ENCODE measurements at places on chromosomes 2 and 18.

- no peak for DNase-seq
These were observed 232.8 kb downstream of the CCDC85A start for GRCh38 chr2:56416500-56417176.

DNA sequence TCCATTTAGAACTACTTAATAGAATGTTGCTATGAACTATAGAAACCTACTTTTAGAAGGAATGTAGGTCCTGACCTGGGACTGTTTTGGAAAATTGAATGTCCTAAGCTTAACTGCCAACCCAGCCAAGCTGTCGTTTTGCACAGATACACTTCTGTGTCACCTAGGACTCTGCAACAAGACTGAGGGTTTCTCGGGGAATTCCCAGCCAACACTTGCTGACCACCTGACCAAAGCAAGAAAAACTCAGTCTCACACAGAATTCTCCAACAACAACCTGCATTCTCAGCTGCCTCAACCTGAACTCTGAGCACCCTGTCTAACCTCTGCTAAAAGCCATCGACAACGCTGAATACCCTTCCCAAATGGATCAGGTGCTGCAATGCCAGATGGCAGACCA is 128.2 kb downstream of the SS18 start:
- no peak for DNase-seq

GRCh38 chr18:53283708-53284107 is 940.8 kb downstream of the MBD2 start:
- DNase-seq = no peak

GRCh38 chr2:84856787-84857186 is 24.1 kb downstream of the TRABD2A start:
- DNase-seq = no peak

GRCh38 chr18:21300035-21300907 is 58.2 kb downstream of the GREB1L start:
- DNase-seq = no peak

DNA sequence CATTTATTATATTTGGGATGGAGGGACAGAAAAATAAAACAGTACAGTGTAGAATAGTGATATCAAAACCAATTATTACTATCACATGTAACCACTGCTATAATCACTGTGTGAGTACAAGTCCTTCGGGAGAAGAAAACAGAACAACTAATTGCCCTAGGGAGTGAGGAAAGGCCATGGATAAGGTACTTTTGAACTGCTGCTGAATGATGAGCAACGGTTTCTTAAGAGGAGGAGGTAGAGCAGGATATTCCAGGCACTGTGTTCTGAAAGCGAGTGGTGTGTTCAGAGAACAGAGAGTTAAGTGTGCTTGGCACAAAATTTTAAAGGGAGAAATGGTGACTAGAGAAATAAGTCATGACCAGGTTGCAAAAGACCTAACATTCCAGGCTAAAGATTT is 134.2 kb downstream of the CALCRL start:
- no peak for DNase-seq

- peak; percentile 48 for DNase-seq
These were observed 61.2 kb downstream of the FARSB start for GRCh38 chr2:222594679-222595078.

DNA sequence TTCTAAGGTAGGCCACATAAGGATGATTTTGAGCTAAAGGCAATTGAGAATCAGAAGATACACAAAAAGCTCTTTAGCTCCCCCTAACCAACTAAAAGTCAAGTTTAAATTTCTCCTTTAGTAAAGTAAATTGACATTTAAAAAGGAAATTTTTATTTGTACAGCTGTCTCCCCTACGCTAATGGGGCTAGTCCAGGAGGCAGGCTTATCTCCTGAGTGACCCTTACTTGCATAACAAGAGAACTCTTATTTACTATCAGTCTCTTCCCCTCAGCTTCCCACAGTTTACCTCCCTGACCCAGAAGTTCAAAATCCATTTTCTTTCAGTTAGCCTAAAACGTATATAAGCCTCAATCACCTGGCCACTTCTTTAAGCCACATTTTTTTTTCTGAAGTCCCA is 1002.8 kb upstream of the NRXN1 start:
- no peak for DNase-seq

DNA sequence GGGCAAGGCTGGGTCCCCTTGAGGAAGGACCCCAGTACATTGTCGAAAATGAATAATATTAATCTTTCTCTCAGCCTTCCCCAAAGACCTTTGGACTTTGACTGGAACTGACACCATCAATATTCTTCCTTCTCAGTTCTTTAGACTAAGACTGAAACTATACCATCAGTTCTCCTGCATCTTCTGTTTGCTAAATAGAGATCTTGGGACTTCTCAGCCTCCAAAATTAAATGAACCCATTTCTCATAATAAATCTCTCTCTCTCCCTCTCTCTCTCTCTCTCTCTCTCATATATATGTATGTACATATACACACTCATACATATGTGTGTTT is 39.7 kb upstream of the VRK2 start:
- no peak for DNase-seq

DNA sequence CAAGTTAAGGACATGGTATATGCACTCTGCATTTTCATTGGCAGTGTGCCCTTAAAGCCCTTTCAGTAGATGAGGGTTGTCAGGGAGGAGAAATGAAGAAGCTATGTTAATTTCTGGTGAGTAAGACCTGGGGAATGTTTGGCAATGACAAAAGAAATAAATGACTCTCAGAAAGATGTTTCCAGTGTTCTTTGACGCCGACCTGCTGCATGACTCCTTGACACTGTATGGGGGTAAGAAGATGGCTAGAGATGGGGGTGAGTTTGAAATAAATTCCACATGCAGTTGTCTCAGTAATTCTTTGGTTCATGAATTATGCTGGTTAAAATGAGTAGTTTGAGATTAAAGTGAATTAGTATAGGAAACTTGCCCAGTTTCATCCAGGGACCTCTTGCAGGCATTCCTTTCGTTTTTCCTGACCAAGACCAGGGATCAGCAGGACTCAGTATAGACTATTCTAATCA is 5.9 kb downstream of the CCDC121 start:
- DNase-seq = peak; percentile 38

- DNase-seq = no peak
These were observed 55.6 kb downstream of the MTX2 start for GRCh38 chr2:176324862-176325261.

DNA sequence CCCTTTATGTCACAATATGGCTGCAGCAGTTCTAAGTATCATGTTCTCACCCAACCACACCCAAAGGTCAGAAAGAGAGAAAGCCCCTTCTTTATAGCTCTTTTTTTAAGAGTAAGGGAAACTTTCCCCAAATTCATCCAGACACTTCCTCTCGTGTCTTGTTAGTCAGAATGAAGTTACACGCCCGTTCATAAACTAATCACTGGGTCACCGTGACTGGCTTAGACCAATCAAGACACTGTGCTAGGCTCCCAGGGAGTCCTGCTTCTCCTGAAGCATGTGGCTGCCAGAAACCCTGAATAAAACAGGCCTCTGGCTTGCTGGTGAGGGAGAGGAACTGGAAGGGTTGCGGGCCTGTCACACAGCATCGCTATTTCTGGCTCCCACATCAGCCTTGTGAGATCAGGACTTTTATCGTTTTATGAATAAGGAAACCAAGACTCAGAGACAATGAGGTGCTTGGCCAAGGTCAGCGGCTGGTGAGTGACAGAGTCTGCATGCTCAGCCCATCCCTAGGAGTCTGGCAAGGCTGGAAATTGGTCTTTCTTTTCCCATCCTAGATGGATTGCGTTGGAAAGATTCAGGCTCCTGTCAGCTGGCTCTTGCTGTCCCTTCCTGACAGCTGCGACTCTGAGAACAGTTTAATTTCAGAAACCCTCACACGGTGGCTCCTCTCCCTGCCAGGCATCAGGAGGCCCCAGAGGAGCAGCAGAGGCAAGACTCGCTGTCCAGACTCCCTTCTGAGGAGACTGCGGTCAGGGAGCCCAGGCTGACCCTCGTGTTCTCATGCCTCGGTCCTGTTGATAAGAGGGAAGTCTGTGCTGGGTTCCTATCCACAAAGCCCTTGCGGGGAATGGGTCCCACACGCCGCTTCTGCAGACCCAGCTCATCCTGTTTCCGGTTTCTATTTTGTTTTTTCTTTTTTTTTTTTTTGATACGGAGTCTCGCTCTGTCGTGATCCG is 104.5 kb upstream of the TAF1B start:
- no peak for DNase-seq

DNA sequence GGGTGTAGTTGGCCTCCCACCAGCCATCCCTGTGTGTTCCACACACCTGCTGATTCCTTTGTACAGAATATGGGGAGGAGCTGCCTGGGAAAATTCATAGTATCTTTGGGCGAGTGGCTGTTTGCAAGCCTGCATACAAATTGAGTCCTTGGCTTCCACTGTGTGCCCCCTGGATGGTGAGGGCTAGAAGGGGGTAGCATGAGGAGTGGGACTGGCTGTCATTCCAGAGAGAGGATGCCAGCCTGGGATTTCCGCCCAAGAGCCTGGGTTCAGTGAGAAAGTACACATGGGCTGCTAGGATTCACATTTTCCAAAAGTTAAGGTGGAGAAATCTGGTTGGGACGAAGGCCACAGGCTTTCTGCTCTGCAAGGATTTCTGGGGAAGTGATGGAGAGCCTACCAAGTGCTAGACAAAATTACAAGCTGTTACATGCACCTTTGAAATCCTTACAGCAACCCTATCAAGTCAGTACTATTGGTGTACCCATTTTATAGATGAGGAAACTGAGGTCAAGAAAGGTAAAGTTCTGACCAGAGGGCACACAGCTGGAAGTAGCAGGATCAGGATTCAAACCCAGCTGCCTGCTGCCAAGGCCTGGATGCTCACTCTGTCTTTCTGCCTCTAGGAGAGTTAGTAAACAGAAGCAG is 606 bp upstream of the TOGARAM2 start:
- DNase-seq = no peak

DNA sequence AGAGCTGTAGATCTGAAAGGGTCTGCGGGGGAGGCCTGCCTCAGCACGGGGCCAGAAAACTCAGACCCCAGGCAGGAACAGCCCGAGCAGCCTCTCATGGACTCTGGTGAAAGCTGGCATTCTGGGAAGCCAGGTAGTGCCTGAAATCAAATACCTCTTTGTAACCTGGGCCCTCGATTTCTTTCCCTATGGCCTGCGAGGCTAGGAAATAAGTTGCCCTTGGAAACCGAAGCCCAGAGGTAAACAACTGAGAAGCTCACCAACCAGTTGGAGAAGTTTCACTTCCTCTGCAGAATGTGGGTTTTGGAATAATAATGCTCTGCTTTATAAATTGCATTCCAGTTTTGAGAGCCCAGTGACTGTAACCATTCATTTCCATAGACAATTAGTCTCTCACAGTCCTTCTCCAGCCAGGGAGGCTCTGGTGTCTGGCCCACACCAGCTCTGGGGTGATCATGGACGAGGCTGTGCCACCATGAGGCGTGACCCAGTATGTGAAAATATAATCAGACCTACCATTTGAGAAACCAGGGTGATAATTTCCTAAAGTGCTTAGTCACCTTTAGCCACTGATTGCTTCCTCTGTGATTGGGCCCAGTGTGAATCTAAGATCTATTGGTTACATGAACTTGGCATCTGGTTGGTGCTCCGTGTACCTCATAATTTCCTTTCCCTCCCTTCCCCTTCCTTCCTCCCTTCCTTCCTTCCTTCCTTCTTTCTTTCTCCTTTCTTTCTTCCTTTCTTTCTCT is 133.1 kb upstream of the PELI1 start:
- DNase-seq = no peak

DNA sequence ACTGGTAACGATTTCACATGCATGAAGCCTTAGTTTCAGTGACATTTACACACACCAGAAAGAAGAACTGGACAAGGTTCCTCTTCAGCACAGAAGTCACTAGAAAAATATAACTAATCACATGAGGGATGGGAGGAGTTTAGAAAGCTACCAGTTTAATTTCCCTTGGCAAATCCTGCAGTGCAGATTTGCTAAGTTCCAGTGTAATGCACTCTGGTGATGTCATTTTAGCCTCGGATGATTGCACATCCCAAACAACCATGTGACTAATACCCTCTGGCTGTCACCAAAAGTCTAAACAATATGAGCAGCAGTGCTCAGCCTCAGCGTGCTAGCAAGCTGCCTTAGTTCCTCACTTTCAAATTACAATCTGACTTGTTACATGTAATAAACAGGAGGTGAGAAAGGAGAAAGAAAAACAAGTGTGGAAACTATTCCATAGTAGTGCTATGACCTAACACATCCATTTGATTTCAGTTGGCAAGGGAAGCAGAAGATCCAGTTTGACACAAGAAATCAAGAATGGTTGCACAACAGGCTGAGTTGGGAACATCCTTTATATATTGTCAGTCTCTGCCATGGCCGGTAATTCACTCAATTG is 35.3 kb upstream of the PPP1CB start:
- peak; percentile 83 for DNase-seq

- DNase-seq = peak; percentile 47
These were observed 61.9 kb upstream of the CREB1 start for GRCh38 chr2:207467716-207468347.

GRCh38 chr2:47950340-47951301 is 44.3 kb upstream of the FBXO11 start:
- no peak for DNase-seq

GRCh38 chr2:88342749-88343148 is 109.7 kb downstream of the FOXI3 start:
- no peak for DNase-seq

GRCh38 chr18:48027401-48027963 is 97.0 kb upstream of the SMAD2 start:
- DNase-seq = no peak

DNA sequence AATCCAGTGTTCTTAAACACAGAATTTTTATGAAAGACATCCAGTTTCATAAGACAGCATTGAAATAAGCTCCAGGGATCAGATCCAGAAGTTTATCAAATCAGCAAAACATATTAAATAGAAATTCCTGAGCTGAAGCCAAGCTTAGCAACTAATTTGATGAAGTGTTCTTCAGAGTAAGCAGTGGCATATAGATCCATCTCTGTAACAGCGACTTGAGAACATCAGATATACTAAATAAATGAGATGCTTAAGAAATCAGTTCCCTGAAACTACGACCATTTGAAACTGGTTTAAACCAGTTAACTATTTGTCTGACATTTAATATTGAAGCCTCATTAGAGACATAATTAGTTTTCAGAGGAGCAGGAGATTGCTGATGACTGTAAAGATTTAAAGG is 34.1 kb downstream of the PPP1R1C start:
- no peak for DNase-seq

- DNase-seq = no peak
These were observed 74.4 kb downstream of the MEIS1 start for GRCh38 chr2:66509326-66509811.

GRCh38 chr18:75545189-75545588 is 117.7 kb upstream of the SMIM21 start:
- DNase-seq = no peak

- no peak for DNase-seq
These were observed 1006.6 kb upstream of the POU3F3 start for GRCh38 chr2:103847276-103847675.

- no peak for DNase-seq
These were observed 4.6 kb downstream of the TMEM163 start for GRCh38 chr2:134714228-134714627.

- DNase-seq = no peak
These were observed 46.4 kb upstream of the MAP4K3 start for GRCh38 chr2:39483534-39483933.

DNA sequence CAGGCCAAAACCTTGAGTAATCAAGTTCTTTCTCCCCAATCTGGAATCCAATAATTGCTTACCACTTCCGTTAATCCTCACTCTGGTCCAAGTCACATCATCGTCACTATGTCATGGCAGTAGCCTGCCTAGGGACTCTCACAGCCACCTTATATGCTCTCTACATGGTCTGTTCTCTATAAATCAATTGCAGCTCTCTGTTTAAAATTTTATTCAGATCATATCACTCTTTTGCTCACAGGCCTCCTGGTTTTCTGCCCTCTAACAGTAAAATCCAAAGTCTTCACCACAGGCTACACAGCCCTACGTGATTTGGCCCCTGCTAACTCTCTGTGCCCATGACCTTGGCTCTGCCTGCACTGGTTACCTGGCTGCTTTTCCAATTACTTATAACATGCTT is 188.7 kb downstream of the STK39 start:
- DNase-seq = no peak
